Transverse colon (tissue), 4 donors: ENCODE measurements at places on chromosomes 11 and 22. TPM values are rescaled to one million over a fixed set of nuclear protein-coding genes. Genes with fewer than 3 reads are reported as not detected.

GRCh38 chr11:18371279-18371678 is 23.1 kb upstream of the LDHA start:
- no peak for DNase-seq

DNA sequence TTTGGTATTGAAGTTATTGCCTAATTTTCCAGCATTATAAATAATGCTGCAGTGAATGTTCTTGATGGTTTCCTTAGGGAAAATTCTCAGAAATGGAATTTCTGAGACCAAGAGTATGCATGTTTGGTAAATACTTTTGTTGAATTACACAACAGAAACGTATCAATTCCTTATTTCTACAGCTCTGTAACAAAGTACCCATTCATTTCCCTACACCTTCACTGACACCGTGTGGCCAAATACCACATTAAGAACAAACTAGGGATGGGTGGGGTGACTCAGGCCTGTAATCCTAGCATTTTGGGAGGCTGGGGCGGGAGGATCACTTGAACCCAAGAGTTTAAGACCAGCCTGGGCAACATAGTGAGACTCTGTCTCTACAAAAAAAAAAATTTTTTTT is 21.8 kb downstream of the MCAM start:
- no peak for DNase-seq

DNA sequence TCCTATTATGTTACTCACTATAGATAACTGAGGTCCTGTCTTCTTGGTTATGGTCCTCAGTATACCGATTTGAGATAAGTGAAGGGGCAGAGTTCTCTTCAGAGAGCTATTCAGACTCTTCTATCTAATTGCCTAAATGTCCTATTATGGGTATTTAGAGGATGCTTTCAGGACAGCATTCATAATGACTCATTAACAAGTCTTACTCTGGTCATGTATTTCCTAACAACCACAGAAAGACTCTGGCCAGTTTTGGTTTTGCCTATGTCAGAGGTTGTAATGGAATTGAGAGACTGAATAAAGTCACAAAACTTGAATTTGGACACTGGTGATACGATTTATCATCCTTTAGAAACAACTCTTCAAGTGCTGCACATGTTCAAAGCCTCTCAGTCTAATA is 1233.0 kb downstream of the JRKL start:
- DNase-seq, result no peak

DNA sequence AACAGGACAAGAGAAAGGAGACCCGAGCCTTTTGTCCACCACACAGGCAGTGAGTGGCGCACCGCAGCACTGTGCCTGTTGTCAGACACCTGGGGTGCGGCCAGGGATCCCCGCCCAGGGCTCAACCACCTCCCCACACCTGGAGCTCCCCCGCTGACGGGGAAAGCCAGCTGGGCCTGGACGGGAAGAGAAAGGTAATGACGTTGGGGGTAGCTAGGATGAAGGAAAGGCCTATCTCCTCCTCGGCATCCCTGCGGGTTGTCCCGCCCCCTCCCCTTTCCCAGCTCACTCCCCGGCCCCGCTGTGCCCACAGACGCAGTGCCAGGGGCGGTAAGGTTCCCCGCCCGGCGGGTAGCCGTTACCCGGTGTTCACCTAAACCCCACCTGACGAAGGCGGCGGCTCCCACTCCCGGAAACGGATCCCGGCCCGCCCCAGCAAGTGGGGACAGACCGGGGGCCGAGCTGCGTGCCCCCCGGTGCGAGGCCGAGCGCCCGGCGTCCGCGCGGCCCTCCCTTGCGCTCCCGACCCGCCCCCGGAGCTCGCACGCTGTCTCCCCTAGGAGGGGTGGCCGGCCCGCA is 495 bp downstream of the HYOU1 start:
- DNase-seq, result peak; percentile 70

The ARHGEF17 gene
- total RNA-seq, result 12.0 TPM

GRCh38 chr11:35274909-35275785 is 136.2 kb downstream of the CD44 start:
- DNase-seq, result peak; percentile 57

GRCh38 chr11:113613619-113614018 is 92.5 kb downstream of the TMPRSS5 start:
- no peak for DNase-seq

GRCh38 chr22:46651316-46651715 is 31.1 kb downstream of the GRAMD4 start:
- no peak for DNase-seq

- no peak for DNase-seq
These were observed 150.1 kb upstream of the LRRC4C start for GRCh38 chr11:41609511-41609910.

The LRRC56 gene
- 3.7 TPM for total RNA-seq

GRCh38 chr22:27780161-27780575 is 21.4 kb downstream of the MN1 start:
- no peak for DNase-seq

GRCh38 chr11:102776454-102776853 is 4.0 kb downstream of the MMP10 start:
- no peak for DNase-seq

- peak; percentile 42 for DNase-seq
These were observed 32.7 kb downstream of the P4HA3 start for GRCh38 chr11:74278721-74279161.

The RAB3IL1 gene
- total RNA-seq, result 1.2 TPM

DNA sequence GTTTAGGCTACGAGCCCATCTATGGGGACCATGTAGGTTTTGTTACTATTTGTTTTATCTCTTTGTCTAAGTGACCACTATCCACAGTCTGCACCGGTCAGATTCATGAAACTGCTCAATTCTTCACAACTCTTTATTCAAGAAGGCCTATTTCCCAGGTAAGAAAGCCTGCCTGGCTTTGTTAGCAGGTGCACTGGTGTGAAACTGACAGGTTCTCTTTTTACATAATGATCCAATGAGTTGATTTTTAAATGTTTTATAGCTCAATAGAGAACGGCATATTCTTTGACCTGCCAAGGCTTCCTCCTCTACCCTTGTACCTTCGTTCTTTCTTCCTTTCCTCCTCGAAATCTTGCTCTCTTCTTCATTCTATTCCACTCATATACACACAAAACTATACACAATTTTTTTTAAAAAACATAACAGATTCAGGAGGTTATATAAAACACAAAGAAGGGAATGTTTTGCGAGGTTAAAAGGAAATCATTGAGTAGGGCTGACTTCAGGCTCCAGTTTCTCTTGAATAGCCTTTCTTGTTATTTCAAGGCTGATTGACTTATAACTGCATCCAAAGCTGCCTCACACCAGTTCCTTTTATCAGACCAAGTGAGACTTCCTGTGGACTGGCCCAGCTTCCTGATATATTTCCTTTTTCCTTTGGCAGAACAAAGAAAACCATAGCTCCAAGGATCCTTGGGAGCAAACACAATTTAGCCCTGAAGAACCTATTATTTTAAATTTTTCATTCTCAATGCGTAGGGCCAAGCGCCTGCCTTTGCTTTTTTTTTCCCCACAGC is 11.4 kb downstream of the FLI1 start:
- no peak for DNase-seq

DNA sequence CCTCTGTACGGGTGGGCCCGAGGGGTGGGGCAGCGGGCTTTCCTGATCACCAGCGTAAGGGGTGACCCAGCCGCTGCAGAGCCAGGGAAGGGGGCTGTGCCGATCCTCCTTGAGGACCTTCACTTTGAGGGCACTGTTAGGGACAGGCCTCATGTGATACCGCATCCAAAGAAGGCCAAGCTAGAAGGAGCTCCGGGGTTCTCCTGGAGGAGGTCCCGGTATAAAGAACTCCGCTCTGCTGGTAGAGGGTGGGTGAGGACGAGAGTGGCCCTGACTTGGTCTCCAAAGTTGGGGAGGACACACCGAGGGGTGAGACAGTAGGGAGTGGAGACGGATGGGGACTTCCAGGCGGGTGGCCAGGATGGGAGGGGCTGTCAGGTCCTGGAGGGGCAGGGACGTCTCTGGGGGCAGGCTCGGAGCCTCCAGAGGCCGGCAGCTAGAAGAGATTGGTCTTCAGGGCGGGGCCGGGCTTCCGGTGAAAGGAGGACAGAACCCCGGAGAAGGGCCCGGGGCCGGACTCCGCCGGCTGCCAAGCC is 4.6 kb downstream of the PHOX2A start:
- peak; percentile 61 for DNase-seq

The VPS26B gene
- 32.8 TPM for total RNA-seq

DNA sequence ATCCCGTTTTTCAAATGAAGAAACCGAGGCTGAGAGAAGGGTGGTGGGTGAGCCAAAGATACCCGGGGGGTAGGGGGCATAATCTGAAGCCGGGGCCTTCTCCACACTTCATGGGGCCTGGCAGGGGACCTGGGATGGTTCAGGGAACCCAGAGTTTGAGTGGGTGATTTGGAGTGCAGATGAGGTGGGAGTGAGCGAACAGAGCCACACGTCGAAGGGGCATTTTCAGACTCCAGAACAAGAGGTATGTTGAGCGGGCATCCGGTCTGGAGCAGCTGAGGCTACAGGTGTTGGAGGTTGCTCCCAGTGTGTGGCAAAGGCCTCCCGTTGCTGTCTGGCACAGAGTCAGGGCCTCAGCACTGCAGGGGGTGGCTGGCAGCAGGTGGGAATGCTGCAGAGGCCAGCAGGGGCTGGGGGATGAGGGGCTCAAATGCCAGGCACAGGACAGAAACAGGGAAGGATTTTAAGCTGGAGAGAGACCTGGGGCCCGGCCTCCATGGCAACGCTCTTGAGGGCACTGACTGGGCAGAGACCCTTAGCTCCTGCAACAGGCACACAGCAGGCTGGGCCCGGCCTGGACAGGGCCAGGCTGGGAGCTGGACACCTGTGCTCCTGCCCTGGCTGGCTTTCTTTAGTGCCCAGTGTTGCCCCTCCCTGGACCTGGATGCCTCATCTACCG is 46.2 kb downstream of the WNT11 start:
- no peak for DNase-seq

- no peak for DNase-seq
These were observed 83.1 kb downstream of the PHF21B start for GRCh38 chr22:44926491-44927415.

DNA sequence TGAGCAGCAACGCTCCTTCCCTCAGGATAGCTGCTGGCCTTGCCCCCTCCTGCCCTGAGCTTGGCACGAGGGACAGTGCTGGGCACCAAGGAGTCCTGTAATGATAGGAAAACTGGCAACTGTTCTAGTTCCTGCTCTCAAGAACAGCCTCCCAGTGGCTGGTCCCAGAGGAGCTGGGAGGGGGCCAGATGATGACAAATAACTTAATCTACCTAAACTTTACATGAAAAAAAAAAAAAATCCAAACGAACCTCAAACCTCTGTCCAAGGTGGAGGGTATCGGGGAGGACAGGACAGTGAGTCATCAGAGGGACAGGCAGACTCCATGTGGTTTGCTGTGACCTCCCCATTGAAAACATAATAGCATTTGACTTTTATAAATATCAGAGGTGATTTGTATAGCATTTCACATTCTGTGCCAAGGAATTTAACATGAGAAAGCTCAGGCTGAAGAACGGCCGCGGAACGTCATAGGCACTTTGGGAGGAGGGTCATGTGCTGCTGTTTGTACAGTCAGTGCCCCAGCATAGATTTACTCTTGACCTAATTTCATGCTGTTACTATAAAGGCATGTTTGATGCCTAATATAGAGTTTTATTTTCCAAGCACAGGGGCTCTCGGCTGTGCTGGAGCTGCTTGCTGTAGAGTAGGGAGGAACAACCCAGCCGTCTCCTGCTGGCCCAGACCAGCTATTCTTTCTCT is 98.2 kb upstream of the NNMT start:
- peak; percentile 63 for DNase-seq

DNA sequence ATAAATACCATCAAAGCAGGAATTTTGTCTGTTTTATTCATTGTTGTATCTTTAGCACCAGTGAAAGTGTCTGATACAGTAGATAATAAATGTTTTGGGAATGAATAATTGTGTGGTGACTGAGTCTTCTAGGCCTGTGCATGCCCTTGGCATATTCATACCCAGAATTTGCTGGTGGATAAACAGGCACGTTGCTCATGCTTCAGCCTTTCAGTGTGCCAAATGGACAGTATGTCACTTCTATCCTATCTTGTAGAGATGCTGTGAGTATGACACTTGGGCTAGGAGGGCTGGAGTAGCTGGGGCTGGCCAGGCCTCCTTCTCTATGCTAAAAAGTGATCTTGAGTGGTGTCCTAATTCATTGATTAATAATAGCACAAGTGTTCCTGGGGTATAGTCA is 287.3 kb upstream of the DDI1 start:
- DNase-seq, result no peak

- no peak for DNase-seq
These were observed 50.3 kb downstream of the LARGE1 start for GRCh38 chr22:33869946-33870345.

DNA sequence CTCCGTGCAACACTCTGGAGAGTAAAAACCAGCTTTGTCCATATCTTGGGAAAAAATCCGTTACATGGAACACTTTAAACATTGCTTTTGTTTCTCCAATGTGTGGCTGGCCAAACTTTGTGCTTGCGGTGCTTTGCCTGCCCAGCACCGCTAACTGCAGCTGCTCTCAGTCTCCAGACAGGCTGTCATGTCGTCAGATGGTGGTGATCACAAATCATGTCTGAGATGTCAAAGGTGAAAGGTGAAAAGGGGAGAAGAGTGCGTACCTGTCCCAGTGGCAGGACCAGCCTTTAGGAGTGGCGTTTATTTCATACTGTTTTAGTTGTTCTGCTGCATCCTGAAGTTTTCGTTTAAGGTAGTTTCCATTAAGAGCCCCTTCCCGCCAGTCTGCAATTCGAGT is 17.1 kb upstream of the AGBL2 start:
- DNase-seq, result no peak

The MPZL2 gene
- total RNA-seq, result 80.0 TPM

DNA sequence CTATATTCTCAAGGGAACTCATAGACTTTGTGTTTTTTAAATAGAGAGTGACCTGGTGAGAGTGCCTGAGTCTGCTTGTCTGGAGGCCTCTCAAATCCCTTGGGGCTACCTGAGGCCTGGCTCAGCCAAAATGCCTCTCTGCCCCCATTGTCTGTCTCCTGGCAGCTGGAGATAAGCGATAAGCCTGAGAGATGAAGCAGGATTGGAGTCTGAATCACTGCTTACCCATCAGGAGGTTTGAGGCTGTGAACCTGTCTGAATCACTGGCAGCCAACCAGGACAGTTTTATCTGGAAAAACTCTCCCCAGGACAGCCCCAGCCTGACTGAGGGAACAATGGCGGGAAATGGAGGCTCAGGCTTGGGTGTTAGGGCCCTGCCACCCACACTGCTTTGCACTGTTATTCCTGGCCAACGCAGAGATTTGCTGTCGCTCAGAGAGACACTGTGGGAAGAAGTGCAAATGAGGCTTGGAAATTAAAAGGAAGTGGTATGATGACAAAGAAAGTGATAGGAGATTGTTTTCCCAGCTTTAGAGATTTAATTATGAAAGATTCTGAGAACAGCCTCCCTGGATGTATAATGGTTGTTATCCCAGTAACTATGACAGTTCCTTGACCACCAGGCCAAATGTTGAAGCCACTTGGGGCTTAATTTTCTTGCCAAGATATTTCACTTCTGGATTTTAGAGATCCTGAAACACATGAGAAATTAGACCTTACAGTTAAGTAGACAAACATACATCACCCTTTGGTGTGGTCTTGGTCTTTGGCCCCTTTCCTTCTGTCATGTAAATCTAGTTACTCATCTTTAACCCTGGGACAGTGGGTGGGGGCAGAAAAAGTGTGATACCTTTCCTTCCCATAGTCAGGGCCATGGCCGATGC is 102.1 kb downstream of the RASSF10 start:
- no peak for DNase-seq
